ENCODE measurements at places on chromosomes 1 and 21. TPM values are rescaled to one million over a fixed set of nuclear protein-coding genes. Genes with fewer than 3 reads are reported as not detected.

The TNFSF4 gene
- total RNA-seq = 3.8 TPM

The GNG12 gene
- 0.26 TPM for total RNA-seq

GRCh38 chr1:30909365-30910068 lies 959 bp upstream of the SDC3 start:
- DNase-seq = no peak
- H3K27ac ChIP-seq = no peak overlapping the region
- H3K27me3 ChIP-seq = peaks cover 10% of the 10 kb centered on the region
- no peaks in the 10 kb centered on the region for H3K36me3 ChIP-seq
- no peak overlapping the region for H3K4me3 ChIP-seq

DNA sequence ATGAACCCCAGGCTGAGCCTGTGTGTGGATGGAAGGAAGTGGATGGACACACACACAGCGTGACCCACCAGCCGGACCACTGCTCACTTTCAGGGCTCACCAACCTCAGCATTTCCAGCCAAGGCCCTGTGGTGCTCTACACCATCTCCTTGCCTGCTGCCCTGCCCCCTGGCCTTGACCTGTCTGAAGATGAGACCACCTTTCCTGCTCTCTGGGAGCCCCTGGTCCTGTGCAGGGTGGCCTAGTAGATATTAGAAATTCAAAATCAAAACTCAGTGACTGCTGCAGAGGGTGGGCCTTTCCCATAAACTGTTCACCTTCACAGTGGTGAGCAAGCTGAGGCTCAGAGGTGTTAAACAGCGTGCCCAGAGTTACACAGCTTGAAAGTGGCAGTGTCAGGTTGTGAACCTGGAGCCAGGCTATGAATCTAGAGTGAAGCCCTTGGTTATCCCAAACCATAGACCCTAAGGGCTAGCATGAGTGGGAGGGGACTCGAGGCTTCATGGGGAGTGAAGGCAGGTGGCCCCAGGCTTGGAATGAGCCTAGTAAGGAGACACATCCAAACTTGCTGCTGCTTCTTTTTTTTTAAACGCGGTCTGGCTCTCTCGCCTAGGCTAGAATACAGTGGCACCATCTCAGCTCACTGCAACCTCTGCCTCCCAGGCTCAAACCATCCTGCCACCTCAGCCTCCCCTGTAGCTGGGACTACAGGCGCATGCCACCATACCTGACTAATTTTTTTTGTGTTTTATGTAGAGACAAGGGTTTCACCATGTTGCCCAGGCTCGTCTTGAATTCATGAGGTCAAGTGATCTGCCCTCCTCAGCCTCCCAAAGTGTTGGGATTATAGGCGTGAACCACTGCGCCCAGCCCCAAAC lies 41.5 kb downstream of the MAN1C1 start:
- H3K4me1 ChIP-seq = peaks cover 15% of the 10 kb centered on the region
- no peak overlapping the region for H3K27ac ChIP-seq
- no peaks in the 10 kb centered on the region for H3K27me3 ChIP-seq
- no peak overlapping the region for H3K4me3 ChIP-seq

GRCh38 chr1:214989341-214989740 lies 93.2 kb upstream of the KCNK2 start:
- DNase-seq = no peak
- H3K36me3 ChIP-seq = no peaks in the 10 kb centered on the region
- H3K27me3 ChIP-seq = no peaks in the 10 kb centered on the region
- no peak overlapping the region for H3K4me3 ChIP-seq
- no peaks in the 10 kb centered on the region for H3K4me1 ChIP-seq
- no peak overlapping the region for H3K27ac ChIP-seq

DNA sequence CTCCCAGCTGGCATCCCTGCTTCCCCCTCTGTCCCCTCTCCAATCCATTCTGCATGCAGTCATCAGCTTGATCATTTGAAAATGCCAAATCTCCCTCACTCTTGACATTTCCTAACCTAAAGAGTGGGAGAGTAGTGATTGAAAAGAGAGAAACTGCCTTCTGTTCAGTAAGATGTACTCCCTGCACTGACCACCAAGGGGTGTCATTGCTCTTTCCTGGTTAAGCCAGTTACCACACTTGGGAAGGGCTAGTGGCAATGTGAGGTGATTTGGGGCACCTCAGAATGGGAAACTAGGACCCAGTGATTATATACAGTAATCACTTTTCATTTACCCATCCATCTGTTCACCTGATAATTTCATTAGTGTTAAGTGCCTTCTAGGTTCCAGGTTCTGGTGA lies 6.9 kb upstream of the TMEM269 start:
- no peaks in the 10 kb centered on the region for H3K27me3 ChIP-seq
- DNase-seq = no peak
- H3K4me3 ChIP-seq = no peak overlapping the region
- no peaks in the 10 kb centered on the region for H3K4me1 ChIP-seq

DNA sequence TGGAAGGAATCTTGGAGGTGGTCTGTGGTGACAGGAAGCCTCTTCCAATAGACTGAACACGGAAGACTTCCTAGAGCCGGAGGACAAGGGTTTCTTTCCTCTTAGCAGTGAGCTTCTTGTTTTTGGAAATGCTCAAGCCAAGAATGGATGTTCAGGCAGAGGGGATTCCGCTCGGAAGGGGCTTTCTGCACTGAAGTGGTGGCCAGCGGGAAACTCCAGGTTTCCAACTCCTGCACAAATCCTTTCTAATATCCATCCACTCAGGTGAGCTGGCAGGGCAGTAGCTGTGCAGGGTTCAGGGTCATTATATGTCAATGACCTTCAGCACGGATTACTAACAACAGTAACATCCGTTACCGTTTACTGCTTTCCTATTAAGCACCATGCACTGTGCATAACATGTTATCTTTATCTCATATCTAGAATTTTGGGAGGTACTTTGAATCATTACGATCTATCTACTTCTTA lies 573 bp upstream of the CPT2 start:
- H3K27me3 ChIP-seq = no peaks in the 10 kb centered on the region
- H3K27ac ChIP-seq = peak overlapping the region; percentile 91
- H3K4me1 ChIP-seq = peaks cover 2% of the 10 kb centered on the region
